Stomach (tissue), 19 donors: ENCODE measurements at places on chromosomes 12 and 14. TPM values are rescaled to one million over a fixed set of nuclear protein-coding genes. Genes with fewer than 3 reads are reported as not detected.
A peak's percentile ranks its signal among the peaks of the same experiment; 100 is the strongest.

DNA sequence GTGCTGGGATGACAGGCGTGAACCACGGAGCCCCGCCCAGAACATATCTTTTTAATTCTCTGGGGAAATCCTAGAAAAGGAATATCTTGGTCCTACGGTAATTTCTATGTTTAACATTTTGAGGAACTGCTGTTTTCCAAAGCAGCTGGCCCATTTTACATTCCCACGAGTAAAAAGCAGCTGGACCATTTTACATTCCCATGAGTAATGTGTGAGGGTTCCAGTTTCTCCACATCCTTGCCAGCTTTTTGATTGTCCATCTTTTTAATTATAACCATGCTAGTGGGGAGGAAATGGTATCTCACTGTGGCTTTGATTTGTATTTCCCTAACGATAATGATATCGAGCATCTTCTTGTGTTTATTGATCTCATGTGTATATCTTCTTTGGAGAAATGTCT lies 4.4 kb upstream of the P2RX4 start:
- no peaks in the 10 kb centered on the region for H3K27me3 ChIP-seq
- DNase-seq: no peak
- no peak overlapping the region for H3K4me3 ChIP-seq
- no peaks in the 10 kb centered on the region for H3K36me3 ChIP-seq
- H3K4me1 ChIP-seq: peaks cover 11% of the 10 kb centered on the region

DNA sequence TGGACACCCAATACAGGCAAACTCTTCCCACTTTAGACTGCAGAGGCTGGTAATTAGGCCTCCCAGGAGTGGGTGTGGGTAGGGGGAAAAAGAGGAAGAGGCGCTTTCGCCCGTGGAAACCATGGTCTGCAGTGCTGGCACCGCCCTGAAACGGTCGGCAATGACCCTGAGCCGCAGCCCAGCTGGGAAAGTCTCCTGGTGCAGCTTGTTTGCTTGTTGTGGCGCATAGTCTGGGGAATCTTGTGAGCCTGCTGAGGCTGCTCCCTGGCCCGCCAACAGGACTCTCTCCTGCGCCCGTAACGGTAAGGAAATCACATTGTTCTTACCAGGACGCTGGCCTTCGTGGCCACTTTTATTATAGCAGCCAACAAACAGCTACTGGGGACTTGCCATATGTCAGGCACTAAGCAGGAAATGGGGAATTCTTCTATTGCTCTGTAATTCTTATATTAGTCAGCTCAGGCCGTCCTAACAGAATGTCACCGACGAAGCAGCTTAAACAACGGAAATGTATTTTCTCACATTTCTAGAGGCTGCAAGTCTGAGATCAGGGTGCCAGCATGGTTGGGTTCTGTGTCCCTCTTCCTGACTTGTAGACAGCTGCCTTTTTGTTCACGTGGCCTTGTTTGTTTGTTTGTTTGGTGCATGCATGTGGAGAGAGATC lies 52.5 kb upstream of the RIN3 start:
- H3K4me1 ChIP-seq: no peaks in the 10 kb centered on the region
- no peak overlapping the region for H3K4me3 ChIP-seq
- peak overlapping the region; percentile 42 for H3K27ac ChIP-seq
- peaks cover 11% of the 10 kb centered on the region for H3K27me3 ChIP-seq

The KRAS gene
- 16.0 TPM for polyA plus RNA-seq

DNA sequence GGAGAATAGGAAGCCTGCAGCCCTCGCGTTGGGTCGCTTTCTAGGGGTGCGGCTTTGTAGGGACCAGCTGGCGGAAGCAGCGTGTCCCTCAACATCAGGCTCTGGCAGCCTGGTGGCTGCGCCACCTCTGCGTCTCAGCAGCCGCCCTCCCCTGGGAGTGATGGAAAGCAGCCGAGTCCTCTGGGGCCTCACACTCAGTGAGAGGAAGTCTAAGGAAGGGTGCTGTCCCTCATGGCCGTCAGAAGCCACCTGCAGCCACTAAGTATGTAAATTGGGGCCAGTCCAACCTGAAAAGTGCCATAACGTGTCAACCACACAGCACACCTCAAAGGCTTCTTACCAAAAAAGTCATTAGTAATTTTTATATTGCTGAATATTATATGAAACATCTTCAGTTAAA lies 80.3 kb downstream of the WDR20 start:
- no peak overlapping the region for H3K27ac ChIP-seq
- no peak overlapping the region for H3K4me3 ChIP-seq
- DNase-seq: no peak
- H3K27me3 ChIP-seq: no peaks in the 10 kb centered on the region
- H3K4me1 ChIP-seq: no peaks in the 10 kb centered on the region

The LRP6 gene
- polyA plus RNA-seq: 4.1 TPM

DNA sequence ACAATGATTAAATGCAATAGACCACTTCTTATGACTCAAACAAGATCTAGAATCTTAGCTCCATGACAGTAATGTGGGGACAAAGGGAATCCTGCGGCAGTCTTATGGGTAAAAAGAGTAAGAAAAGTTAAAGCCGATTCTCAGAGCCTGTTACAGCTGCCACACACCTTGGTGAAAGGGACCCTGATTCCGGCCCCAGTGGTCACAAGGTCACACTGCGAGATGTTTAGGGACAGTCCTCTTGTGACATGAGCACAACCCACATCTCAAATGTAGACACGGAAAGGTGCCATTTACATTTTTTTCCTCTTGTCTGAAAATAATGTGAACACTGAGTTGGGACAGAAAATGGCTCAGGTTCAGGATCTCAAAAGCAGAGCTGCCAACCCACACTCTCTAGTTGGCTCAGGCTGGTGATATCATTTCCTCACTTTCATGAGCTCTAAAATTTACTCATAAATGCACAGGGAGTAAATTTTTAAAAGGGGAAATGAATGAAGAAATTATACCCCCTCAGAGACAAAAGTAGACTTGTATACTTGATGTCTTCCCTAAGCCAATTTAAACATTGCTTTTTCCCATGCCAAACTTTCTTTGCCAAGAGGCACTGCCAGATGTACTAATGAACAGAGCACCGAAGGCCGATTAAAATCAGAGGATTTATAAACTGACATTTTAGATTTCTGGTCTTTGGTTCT lies 113.1 kb upstream of the OVCH1 start:
- no peaks in the 10 kb centered on the region for H3K27me3 ChIP-seq
- no peak overlapping the region for H3K27ac ChIP-seq
- no peak for DNase-seq
- peaks cover 28% of the 10 kb centered on the region for H3K4me1 ChIP-seq
- no peaks in the 10 kb centered on the region for H3K36me3 ChIP-seq
- H3K4me3 ChIP-seq: no peak overlapping the region

GRCh38 chr12:132662901-132663755 lies 24.0 kb downstream of the POLE start:
- peaks cover 100% of the 10 kb centered on the region for H3K36me3 ChIP-seq
- H3K27ac ChIP-seq: no peak overlapping the region

DNA sequence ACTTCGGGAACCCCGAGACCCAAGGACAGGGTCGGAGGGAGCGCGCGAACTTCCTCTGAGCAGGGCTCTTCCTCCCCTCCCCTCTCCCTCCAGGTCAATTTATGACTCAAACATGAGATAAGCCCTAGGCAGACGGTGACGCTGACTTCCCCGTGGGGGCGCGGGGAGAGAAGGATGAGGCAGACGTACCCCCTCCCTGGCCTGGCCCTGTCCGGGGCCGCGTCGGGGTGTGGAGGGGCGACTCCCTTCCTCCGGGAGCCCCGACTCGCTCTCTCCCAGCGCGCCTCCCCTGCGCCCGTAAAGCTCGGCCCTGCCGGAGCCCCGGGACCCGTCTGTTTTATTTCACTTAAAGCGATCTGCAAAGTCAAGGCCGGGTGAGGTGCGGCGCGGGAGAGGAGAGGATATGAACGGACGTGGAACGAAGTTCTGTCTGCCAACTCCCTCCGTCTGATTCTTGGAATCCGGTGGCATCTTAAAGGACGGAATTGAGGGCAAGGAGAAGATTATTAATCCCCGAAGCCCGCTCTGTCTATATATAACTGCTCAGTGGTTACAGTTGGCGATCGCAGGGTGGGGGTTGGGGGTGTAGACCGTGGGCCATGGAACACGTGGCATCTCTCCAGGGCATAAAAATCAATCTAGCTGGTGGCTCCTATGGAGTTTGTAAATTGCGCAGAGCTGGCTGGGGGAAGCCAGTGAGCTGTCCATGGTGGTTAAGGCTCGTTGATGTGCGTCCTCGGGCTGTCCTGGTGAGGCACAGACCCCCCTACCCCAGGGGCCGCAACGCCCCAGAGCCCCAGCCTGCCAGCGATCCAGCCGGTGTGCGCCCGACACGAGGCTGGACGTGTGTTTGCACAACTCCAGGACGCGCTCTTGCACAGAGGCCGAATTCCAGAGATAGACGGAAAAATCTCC lies 2.9 kb upstream of the PTHLH start:
- peak; percentile 80 for DNase-seq
- H3K27me3 ChIP-seq: peaks cover 23% of the 10 kb centered on the region
- no peak overlapping the region for H3K27ac ChIP-seq
- H3K36me3 ChIP-seq: no peaks in the 10 kb centered on the region
- peak overlapping the region; percentile 22 for H3K4me3 ChIP-seq

DNA sequence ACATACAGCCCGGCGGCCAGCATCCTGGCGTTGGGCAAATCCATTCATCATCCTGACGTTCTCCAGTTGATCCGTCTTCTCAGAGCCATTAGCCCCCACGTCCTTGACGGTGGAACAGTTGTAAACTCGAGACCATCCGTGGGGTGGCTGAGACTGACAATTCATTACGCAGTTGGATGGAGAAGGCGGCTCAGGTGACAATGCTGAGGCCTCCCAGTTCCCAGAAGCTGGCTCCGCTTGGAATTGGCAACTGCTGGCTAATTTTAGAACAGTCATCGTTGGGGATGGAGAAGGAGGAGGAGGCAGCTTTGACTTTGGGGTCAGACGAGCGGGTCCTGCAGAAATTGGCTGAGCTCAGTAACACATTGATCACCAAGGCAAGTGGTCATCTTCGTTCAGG lies 186.5 kb downstream of the PHETA1 start:
- no peaks in the 10 kb centered on the region for H3K36me3 ChIP-seq
- no peak overlapping the region for H3K4me3 ChIP-seq
- no peak overlapping the region for H3K27ac ChIP-seq
- H3K4me1 ChIP-seq: peaks cover 30% of the 10 kb centered on the region

DNA sequence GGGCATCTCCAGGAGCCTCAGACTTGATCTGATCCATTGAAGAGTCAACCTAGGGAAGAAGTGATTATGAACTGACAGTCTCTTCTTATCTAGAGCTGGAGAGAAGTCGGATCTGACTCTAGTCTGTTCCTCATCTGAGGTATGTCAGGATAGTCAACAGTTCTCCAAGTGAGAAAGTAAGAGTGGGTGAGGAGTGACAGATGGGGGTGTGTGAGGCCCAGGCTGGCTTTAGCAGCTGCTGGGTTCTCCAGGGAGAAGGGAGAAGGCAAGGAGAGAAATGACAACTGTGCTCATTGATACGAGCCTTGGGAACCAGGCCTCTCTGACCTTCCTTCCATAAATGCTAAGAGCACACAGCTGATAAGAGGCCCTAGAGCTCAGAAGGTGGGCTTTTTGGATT lies 53.3 kb downstream of the IRAK3 start:
- no peaks in the 10 kb centered on the region for H3K27me3 ChIP-seq
- H3K4me3 ChIP-seq: no peak overlapping the region
- peaks cover 4% of the 10 kb centered on the region for H3K4me1 ChIP-seq
- H3K27ac ChIP-seq: peak overlapping the region; percentile 64
- DNase-seq: no peak

DNA sequence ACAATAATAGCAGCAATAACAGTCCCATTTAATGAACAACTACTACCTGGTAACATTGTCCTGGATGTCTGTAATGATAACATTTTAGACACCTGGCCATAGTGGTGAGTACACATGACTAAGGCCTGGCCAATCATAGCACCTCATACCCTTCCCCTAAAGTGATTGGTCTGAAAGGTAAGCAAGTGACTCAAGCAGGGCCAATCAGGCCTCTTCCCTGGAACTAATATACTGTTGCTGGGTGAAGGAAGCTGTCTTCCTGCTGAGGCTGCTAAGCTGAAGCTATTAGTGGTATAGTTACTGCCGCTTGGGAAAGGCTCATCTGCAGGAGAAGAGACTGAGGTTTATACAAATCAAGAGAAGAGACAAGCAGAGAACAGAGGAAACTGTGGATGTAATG lies 18.7 kb upstream of the NOS1 start:
- no peaks in the 10 kb centered on the region for H3K4me1 ChIP-seq
- no peak for DNase-seq
- H3K36me3 ChIP-seq: no peaks in the 10 kb centered on the region
- no peak overlapping the region for H3K27ac ChIP-seq
- H3K27me3 ChIP-seq: no peaks in the 10 kb centered on the region

GRCh38 chr14:94081386-94081820 lies 293 bp downstream of the IFI27L1 start:
- H3K4me1 ChIP-seq: peaks cover 52% of the 10 kb centered on the region
- peak overlapping the region; percentile 93 for H3K27ac ChIP-seq
- no peaks in the 10 kb centered on the region for H3K27me3 ChIP-seq
- peak; percentile 55 for DNase-seq
- peak overlapping the region; percentile 90 for H3K4me3 ChIP-seq

GRCh38 chr12:52041695-52042123 lies 9.5 kb upstream of the NR4A1 start:
- peak overlapping the region; percentile 26 for H3K27ac ChIP-seq
- H3K4me1 ChIP-seq: peaks cover 59% of the 10 kb centered on the region
- H3K36me3 ChIP-seq: no peaks in the 10 kb centered on the region
- H3K4me3 ChIP-seq: no peak overlapping the region
- no peaks in the 10 kb centered on the region for H3K27me3 ChIP-seq
- DNase-seq: peak; percentile 85

DNA sequence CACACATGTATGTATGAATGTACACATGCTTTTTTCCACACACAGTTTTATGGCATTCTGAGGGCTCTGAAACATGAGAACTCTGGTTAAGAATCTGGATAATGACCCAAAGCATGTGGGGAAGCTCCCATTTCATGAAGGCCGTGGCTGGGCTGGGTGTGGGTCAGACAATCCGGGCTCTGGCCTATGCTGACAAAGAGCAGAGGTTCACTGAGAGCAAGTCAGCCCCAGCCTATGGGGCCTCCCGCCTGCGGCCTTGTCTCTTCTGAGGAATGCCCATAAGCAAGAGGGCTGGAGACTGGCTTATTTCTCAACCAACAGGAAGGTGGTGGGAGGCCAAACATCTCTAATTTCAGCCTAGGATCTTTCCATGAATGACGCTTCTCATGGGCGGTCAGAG lies 8.5 kb downstream of the MYH6 start:
- H3K36me3 ChIP-seq: no peaks in the 10 kb centered on the region
- H3K27me3 ChIP-seq: peaks cover 32% of the 10 kb centered on the region
- H3K4me1 ChIP-seq: no peaks in the 10 kb centered on the region

The ZC2HC1C gene
- 3.7 TPM for polyA plus RNA-seq

DNA sequence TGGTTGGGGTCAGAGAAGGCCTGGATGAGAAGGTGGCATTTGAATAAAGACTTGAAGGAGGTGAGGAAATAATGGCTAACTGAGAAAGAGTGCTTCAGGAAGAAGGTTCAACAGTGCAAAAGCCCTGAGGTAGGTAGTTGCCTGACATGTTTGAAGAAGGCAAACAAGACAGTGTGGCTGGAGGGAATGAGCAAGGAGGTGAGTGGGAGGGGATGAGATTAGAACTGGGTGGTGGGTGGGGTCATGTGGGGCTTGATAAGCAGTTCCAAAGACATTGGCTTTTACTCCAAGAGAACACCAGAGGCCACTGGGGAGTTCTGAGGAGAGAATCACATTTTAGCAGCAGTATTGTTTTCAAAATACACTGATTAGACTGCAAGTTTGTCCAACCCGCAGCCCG lies 50.5 kb downstream of the HSPB8 start:
- H3K27ac ChIP-seq: no peak overlapping the region
- H3K4me3 ChIP-seq: no peak overlapping the region
- no peaks in the 10 kb centered on the region for H3K4me1 ChIP-seq
- H3K36me3 ChIP-seq: no peaks in the 10 kb centered on the region

The NTS gene
- polyA plus RNA-seq: not detected

The GPR132 gene
- polyA plus RNA-seq: 0.38 TPM

The SSTR1 gene
- polyA plus RNA-seq: 1.1 TPM
